ENCODE measurements at places on chromosomes 7 and 10. TPM values are rescaled to one million over a fixed set of nuclear protein-coding genes. Genes with fewer than 3 reads are reported as not detected.

DNA sequence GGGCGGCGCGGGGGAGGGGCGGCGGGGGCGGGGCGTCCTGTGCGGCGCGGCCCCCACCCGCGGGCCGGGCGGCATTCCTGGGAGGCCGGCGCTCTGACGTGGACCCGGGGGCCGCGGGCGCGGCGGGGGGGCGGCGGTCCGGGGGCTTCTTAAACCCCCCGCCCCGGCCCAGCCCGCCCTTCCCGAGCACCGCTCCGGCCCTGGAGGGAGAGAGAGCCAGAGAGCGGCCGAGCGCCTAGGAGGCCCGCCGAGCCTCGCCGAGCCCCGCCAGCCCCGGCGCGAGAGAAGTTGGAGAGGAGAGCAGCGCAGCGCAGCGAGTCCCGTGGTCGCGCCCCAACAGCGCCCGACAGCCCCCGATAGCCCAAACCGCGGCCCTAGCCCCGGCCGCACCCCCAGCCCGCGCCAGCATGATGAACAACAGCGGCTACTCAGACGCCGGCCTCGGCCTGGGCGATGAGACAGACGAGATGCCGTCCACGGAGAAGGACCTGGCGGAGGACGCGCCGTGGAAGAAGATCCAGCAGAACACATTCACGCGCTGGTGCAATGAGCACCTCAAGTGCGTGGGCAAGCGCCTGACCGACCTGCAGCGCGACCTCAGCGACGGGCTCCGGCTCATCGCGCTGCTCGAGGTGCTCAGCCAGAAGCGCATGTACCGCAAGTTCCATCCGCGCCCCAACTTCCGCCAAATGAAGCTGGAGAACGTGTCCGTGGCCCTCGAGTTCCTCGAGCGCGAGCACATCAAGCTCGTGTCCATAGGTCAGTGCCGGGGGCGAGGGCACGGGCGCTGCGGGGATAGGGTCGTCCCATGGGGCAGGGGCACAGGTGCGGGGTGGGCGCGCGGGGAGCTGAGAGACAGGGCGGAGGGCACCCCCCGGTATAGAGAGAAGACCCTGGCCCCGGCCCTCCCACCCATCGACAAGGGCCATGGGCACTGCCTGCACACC lies at the start of gene FLNC:
Gene FLNC (plus strand): TSS at position 176 of the 947 bp plus-strand sequence. CDS start 232 bp downstream, at position 408.
- peaks cover 45% of the 10 kb centered on the region for H3K27me3 ChIP-seq
- peak within 1 kb of the TSS; percentile 84 for H3K4me3 ChIP-seq
- no peak for DNase-seq

- H3K4me3 ChIP-seq, result peak within 1 kb of the TSS; percentile 93
- H3K27me3 ChIP-seq, result no peaks in the 10 kb centered on the region
- no peaks in the 10 kb centered on the region for H3K36me3 ChIP-seq
- peak within 1 kb of the TSS; percentile 65 for H3K27ac ChIP-seq
These were observed at the start of gene PCGF6 for GRCh38 chr10:103350517-103351260. Gene PCGF6 (minus strand): TSS chr10:103351140. CDS start chr10:103351066, 74 bp downstream.

ATOH7 gene
- not detected for total RNA-seq

GSDME gene
- not detected for total RNA-seq

GRCh38 chr10:76086761-76087639 lies 655.6 kb downstream of the LRMDA start:
- H3K36me3 ChIP-seq, result no peaks in the 10 kb centered on the region
- DNase-seq, result no peak
- H3K4me1 ChIP-seq, result no peaks in the 10 kb centered on the region
- peaks cover 20% of the 10 kb centered on the region for H3K27me3 ChIP-seq

GRCh38 chr10:75294031-75294437 lies 58.3 kb upstream of the COMTD1 start:
- peaks cover 14% of the 10 kb centered on the region for H3K27me3 ChIP-seq
- DNase-seq, result no peak
- no peaks in the 10 kb centered on the region for H3K36me3 ChIP-seq
- H3K4me3 ChIP-seq, result no peak overlapping the region

Measured in T-helper 17 cell (primary cell).